Kidney glomerular epithelial cell (primary cell): ENCODE measurements at places on chromosomes 6 and 20.

DNA sequence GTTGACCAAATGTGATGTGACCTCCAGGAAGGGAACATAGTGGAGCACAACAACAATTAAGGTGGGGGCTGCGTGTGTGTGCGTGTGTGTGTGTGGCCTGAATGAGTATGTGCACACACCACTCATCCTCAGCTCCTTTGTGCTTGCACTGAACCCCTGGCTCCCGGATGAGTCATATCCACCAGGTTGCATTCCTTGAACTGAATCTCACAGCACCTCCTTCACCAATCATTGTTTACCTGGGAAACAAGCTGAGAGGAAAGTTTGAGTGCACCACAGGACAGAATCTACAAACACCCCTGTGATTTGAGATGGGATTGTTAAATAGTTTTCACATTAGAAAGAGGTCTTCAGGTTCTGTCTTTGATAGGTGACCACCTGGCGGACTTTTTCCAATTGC, 33.7 kb upstream of the GPR6 start:
- peak; percentile 67 for DNase-seq

- DNase-seq = no peak
These were observed 45.2 kb downstream of the SCP2D1 start for GRCh38 chr20:18858816-18859215.

DNA sequence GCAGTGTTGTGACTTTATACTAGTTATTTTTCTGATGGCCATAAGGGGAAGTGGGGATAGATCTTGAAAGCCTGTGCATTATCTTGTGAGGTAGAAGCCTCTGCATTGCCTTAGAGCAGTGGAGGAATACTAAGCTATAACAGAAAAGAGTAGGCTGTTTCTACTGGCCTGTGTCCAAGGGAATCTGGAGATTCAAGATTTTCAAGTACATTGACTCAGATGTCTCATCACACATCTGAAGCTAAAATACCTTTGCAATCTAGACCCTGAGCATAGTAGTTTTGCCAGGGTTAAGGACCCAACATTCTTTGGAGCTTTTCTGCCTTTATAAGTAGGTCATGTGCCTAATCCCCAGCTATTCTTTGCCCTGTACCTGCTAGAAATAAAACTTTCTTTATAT, 272.3 kb downstream of the TENT5A start:
- DNase-seq = no peak

- DNase-seq = no peak
These were observed 41.0 kb downstream of the NINL start for GRCh38 chr20:25544311-25544710.

- no peak for DNase-seq
These were observed 32.1 kb downstream of the PKIG start for GRCh38 chr20:44614525-44614924.

GRCh38 chr20:53547664-53548239, 45.9 kb downstream of the ZNF217 start:
- peak; percentile 63 for DNase-seq

GRCh38 chr6:1770435-1770843, 160.7 kb downstream of the FOXC1 start:
- DNase-seq = peak; percentile 65

DNA sequence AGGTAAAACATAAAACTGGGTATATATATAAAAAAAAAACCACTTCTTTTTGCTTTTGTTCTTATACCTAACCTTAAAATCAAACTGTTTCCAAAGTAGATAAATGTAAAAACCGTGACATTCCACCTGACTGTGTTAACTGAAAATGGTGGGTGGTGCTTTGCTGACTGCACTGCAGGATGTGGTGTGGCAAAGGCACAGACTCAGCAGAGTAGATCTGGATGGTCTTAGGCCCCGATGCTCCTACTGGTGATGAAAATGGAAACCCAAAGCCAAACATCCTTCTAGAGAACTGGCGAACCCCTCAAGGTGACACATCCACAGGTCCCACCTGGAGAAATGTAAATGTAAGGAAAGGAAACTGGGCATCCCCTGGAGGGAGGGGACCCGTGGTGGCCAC, 8.9 kb downstream of the TGIF2 start:
- no peak for DNase-seq

DNA sequence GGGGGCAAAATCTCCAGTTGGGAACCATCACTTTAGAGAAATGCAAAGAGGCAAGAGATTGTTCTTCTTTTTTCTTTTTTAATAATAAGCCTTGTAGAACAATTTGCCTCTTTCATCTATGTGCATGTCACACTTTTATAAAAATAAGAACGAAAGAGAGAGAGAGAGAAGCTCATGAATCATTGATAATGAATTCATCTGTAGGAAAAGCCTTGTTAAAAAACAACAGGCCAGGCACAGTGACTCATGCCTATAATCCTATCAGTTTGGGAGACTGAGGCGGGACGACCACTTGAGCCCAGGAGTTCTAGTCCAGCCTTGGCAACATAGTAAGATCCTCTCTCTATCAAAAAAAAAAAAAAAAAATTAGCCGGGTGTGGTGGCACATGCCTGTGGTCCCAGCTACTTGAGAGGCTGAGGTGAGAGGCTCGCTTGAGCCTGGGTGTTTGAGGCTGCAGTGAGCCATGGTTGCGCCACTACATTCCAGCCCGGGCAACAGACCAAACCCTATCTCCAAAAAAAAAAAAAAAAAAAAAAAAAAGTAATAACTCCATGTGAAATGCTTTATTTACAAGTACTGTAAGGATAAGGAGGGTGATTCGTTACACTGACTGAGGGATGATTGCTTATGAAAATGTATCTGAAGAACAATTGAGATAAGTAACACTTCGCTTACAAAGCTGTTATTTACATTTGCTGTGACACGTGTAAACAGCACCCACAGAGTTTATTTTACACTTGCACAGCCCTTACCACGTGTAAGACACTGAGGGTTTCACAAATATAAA, 6.0 kb downstream of the CCN5 start:
- DNase-seq = peak; percentile 87

- no peak for DNase-seq
These were observed 159.4 kb upstream of the SPTLC3 start for GRCh38 chr20:12849225-12849910.

DNA sequence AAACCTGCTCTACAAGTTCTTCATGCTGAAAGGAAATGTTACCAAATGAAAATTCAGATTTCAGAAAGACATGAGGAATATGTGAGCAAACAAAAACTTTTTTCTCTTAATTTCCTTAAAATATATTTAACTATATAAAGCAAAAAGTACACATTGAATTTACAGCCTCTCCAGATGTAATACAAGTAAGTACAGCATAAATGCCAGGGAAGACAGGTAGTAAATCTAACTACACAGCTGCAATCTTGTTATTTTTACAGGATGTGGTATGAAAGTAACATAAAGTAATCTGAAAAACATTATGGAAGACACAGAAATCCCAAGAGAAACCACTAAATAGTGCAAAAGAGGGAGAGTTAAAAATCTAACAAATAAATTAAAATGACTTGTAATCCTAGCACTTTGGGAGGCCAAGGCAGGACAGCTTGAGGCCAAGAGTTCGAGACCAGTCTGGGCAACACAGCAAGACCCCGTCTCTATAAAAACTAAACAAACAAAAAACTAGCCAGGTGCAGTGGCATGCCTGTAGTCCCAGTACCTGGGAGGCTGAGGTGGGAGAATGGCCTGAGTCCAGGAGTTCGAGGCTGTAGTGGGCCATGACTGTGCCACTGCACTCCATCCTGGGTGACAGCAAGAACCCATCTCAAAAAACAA, 50.7 kb downstream of the FAM8A1 start:
- no peak for DNase-seq

DNA sequence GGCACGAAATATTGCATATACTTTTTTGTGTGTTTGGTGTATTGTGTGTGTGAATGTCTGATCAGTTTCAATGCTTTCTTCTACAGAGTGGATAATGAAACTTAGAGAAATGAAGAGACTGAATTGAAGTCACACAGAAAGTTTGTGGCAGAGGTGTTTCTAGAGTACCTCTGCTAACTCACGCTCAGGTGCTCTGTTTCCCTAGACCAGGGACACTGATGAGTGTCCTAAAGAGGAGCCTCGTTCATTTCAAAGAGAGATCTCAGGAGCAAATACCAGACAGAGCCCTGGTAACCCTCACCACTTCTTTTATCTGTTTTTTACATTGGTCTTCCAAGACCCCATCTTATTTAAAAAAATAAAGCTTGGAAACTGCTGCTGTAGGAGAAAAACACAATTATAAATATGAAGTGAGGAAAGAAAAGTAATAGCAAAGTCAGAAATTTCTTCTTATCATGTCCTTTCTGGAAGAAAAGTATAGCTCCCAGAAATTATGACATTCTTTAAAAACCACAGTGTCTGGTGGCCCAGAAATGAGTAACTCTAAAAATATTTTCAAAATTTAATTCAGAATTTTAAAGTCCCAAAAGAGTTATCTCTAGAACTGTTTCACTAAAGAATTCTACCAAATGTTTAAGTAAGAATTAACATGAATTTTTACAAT, 720.6 kb downstream of the RFPL4B start:
- DNase-seq = peak; percentile 14

- no peak for DNase-seq
These were observed 43.5 kb downstream of the FAM229B start for GRCh38 chr6:112130878-112131277.

DNA sequence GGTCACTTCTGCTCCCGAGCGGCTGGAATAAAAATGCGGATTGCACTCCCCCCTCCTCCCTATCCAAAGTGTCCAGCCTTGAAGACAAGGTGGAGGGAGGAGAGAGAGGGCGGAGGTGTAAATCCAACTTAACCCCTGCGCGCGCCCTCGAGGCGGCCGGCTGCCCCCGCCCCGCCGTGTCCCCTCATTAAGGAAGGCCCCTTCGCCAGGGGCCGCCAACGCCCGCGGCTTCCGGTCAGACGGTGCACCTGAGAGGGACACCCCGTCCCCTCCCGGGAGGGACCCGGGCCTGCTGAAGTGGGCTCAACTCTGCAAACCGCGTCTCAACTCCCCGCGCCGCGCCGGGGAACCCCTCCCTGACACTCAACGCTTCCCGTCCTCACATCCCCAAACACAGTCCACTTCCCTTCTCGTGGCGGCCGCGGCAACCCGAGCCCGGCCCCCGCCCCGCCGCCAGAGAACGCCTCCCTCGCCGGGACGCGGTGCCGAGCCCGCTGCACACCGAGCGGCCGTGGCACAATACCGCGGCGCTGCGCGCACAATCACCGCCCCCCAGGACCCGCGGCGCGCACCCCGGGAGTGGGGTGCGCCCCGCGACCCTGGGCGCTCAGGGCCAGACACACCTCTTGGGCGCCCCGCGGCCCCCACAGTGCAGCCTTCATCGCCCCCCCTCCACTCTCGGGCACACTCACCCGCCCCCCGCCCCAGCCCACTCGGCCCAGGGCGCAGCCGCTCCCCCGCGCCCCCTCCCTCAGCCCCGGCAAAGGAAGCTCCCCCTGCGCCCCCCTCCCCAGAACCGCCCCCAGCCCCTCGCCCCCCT, 102.5 kb downstream of the NOL4L start:
- no peak for DNase-seq

DNA sequence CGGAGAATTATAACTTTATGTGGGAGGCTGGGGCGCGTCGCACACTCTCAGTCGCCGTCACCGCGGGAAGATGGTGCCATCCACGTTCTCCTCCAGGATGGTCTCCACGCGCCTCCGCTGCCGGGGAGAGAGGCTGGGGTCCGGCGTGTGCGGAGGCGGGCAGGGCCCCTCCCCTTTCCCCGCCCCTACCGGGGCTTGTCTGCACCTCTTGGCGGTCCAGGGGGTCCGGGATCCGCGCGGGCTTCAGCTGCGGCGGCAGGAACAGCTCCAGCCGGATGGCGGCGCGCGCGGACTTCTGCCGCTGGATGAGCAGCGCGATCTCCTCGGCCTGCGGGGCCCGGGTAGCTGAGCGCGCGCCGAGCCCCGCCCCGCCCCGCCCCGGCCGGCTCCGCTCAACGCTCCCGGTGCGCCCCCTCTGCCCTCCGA, 807 bp downstream of the LKAAEAR1 start:
- DNase-seq = peak; percentile 9

DNA sequence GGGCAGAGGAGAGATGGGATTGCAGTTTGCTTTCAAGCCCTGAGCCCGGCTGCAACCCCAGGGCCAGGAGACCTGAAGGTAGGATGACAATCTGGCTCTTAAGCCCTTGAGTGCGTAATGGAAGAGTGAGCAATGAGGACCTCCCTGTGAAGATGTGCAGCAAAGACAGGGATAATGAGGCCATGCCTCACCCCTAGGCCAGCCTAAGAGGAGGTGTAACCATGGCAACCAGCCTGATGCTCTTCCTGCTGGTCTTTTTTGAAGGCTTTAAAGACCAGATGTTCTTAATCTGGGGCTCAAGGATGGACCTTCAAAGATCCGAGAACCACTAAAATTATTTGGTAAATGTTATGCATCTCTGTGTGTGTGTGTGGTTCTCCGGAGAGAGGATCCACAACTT, 8.2 kb downstream of the ARHGAP40 start:
- no peak for DNase-seq

GRCh38 chr6:56802584-56802983, 152.3 kb upstream of the BEND6 start:
- no peak for DNase-seq

- DNase-seq = no peak
These were observed 58.0 kb downstream of the JARID2 start for GRCh38 chr6:15303920-15304291.

DNA sequence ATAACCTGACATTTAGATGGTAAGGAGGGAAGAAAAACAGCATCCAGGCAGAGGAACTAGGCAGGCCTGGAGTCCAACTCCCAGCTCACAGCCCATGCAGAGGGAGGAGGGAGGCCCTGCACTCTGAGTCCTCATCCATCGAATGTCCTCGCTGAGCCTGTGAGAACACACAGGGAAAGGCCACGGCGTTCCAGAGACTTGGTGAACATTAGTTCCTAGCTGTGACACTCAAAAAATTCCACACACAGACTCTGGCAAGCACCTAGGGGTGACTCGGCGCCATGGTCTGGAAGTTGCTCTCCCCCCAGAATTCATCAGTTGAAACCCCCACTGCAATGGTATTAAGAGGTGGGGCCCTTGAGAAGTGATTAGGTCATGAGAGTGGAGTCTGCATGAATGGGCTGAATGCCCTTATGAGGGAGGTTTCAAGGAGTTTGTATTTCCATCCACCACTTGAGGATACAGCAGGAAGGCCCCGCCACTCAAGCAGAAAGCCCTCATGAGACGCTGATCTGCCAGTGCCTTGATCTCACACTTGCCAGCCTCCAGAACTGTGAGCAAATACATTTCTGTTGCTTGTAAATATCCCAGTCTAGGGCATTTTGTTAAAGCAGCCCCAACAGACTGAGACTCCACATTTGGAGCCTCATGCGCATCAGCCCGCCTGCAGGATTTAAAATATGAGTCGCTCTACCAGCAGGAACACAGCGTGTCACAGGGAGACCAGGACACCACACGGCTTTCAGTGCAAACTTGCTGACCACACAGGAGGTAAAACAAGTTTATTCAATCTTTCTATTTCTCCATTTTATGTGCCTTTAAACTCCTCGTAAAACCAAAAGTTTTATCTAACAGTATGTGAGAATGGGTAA, 73.9 kb downstream of the WDR27 start:
- DNase-seq = no peak

DNA sequence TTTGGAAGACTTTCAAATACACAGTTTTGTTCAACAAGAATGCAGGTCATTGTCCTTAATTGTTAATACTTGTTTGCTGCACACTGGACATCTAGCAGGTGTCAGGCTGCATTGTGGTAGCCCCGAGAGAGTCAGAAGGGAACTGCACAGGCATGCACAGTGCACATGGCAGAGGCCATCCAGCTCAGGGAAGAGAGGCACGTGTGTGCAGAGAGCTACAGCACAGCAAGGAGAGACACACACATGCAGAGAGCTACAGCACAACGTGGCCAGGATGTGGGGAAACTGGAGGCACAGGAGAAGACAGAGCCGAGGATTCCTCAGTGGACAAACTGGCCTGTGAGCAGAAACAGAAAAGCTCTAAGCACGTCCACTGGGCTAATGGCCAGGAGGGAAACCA, 272.0 kb downstream of the SMOC2 start:
- DNase-seq = no peak
